H1 (cell line): ENCODE measurements at places on chromosomes 11 and 22. TPM values are rescaled to one million over a fixed set of nuclear protein-coding genes. Genes with fewer than 3 reads are reported as not detected.

The SERHL2 gene
- 0.91 and 1.1 TPM in 2 replicates for polyA plus RNA-seq

The MYOD1 gene
- polyA plus RNA-seq: 0.06 TPM in 1 of 2 replicates, not detected in the other

The PDGFB gene
- 3.9 and 5.5 TPM in 2 replicates for polyA plus RNA-seq

The CECR2 gene
- polyA plus RNA-seq: 18.3 and 22.2 TPM in 2 replicates

The OSM gene
- polyA plus RNA-seq: not detected in 2 replicates

The SYT13 gene
- 4.8 and 7.5 TPM in 2 replicates for polyA plus RNA-seq

The OR2AT4 gene
- polyA plus RNA-seq: 0.09 TPM in 1 of 2 replicates, not detected in the other

The NLRP14 gene
- 0.02 and 0.05 TPM in 2 replicates for polyA plus RNA-seq

The HIC2 gene
- 8.0 and 12.0 TPM in 2 replicates for polyA plus RNA-seq

The SEPTIN3 gene
- 39.7 and 52.9 TPM in 2 replicates for polyA plus RNA-seq

The SOX10 gene
- polyA plus RNA-seq: 2.7 and 3.8 TPM in 2 replicates
